ENCODE measurements at places on chromosomes 7 and 10.

DNA sequence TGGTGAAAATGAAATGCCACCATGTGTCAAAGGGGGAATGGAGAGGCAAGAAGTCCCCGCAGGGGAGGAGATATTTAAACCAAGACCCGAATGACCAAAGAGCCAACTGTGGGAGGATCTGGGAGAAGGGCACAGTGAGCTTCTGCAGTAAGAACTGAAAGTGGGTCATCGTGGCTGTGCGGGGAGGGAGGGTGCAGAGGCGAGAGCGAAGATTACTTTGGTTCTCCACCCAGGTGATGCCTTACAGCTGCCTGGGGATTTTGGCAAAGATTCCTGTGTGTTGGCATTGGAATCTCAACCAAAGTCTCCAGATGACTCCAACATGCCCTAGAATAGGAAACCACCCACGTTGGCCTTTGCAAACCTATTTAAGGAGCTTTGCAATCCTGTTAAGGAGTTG is 44.2 kb upstream of the ADAM12 start:
- DNase-seq: no peak

DNA sequence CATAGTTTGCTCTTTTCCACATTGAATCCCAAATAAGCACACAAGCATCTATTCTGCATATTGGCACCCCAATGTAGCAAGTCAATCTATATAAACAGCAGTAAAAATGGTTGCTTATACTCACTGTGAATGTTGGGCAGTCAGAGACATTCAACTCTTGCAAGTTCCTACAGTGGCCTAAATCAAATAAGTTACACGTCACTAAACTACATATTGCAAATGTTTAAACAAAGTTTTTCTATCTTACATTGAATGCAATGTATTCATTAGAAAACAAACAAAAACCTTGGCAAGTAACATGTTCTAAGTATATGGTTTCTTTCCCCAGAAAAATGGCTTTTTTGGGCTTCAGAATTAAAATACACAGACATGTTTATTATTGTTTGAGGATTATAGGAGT is 19.0 kb downstream of the LRRC17 start:
- no peak for DNase-seq

GRCh38 chr10:103280506-103280905 is 3.6 kb downstream of the INA start:
- no peak for DNase-seq

DNA sequence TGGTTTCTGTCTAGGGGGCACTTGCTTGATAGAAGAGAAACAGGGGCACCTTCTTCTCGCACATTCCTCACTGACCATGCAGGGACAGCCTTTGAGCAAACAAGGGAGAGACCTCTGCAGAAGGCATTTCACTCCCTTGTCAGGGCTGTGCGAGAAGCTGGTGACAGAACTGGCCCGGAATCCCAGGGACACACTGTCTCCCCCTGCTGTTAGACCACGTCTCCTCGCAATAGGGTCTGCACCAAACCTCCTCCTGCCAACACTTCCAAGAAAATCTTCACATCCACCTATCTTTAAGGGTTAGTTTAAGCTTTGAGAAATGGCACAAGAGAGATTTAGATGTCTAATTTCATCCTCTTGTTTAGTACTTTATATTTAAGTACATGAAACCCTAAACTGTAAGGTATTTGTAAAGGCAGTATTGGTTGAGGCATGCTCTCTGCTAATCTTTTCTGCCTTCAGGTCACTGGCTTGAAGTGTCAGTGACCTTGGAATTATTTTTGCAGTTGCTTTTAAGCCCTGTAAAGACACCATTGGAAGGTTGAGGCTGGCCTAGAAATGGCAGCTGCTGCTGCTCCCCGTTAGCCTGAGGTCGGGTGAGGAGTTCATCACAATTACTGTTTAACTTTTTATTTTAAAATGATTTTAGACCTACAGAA is 37.0 kb downstream of the RBM20 start:
- peak; percentile 54 for DNase-seq

GRCh38 chr10:34609287-34609940 is 205.7 kb downstream of the PARD3 start:
- DNase-seq: peak; percentile 15

DNA sequence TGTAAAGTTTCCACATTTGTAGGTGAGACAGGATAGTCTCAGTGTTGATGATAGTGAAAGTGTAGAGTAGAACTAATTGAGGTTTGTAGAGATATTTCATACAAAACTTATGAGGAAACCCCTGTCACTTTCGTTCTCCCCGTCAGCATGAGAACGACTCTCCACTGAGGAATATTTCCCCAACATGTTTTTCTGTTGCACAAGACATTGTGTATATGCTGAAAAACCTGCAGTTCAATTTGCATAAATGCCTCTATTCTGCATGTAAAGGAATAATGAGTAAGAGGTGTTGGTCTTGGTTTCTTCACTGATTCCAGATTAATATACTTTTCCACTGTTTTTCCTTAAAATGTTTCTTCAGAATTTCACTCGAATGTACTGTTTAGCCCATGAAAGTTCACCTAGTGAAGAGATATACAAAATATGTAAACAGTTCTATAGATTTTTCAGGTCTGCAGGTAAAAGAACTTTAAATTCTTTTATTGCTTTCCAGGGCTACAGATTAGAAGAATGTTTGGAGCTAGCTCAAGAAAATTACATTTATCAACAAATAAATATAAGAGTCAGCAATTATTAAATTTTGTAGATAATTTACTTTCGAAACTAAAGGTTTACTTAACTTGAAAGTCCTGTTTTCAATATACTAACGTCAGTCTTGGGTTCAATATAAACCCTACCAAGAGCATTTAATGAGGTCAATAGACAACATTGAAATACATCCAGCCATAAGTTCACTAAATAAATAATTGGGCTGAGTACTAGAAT is 37.2 kb downstream of the HEPACAM2 start:
- no peak for DNase-seq

DNA sequence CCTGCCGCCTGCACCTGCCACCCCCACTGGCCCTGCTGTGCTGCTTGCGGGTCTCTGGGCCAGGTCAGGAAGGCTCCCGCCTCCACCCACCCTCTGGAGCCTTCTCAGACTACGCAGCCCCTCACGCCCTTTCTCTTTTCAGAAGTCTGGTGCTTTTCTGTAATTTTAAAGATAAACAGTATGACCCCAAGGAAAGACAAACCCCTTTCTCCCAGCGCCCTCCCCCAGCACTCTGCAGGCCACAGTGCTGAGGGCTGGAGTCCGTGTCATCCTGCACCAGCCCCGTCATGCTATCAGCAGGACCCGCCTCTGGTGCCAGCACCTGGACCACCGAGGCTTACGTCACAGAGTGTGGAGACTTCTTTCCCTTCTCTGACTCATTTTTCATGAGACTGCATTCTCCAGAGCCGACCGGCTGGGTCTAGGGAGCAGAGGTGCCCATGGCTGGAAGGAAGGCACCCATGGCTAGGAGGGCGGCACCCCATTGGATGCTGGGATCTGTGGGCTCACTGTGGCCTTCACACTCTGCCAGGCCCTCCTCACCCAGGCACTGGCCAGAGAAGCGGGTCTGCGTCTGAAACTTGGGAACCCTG is 53.4 kb downstream of the CFAP46 start:
- no peak for DNase-seq

DNA sequence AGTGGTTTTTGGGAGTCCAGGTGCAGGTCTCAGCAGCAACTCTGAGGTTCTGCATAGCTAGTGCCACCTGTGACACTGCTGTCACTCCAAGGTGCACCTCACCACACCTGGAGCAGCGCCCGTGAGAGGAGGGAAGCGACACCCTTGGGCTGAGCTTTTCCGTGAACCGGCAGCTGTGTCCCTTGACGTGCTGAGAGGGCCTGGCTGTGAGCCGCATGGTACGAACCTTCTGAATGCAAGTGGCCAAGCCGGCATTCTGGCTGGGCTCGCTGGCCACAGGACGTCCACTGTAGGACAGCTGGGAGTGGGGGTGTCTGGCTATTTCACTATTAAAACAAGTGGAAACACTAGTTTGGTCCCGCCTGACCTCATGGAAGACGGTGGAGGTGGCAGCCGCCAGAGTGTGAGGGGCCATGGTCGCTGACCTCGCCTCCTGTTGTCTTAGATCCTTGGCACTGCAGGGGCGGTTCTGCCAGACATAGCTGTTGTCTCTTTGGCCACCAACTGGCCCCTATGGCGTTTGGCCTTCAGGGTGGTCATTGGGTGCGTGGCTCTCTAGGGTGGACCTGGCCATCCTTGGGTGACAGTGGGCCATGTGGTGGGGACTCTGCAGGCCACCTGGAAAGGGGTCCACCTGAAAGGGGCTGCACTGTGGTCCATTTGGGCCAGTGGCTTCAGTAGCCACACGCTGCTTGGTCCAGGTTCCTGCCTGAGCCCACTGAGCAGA is 12.9 kb downstream of the INPP5A start:
- DNase-seq: no peak

- DNase-seq: peak; percentile 95
These were observed at the start of gene GPR158 for GRCh38 chr10:25174461-25175230. Gene GPR158 (plus strand): TSS chr10:25175001. CDS start chr10:25175421, 420 bp downstream.

- no peak for DNase-seq
These were observed 1025.8 kb upstream of the LRRN3 start for GRCh38 chr7:110065121-110065520.

DNA sequence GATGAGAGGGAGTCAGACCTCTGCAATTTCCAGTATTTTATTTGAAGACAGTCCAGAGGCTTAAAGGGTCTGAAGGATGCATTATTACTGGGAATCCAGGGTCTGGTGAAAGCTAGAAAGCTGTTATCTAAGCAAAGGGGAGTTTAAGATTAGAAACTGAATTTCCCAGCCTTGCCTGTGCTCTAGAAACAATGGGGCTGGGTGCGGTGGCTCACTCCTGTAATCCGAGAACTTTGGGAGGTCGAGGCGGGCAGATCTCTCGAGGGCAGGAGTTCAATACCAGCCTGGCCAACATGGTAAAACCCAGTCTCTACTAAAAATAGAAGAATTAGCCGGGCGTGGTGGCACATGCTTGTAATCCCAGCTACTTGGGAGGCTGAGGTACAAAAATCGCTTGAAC is 71.5 kb upstream of the ANLN start:
- no peak for DNase-seq

GRCh38 chr7:31363051-31363450 is 22.5 kb upstream of the NEUROD6 start:
- DNase-seq: no peak

DNA sequence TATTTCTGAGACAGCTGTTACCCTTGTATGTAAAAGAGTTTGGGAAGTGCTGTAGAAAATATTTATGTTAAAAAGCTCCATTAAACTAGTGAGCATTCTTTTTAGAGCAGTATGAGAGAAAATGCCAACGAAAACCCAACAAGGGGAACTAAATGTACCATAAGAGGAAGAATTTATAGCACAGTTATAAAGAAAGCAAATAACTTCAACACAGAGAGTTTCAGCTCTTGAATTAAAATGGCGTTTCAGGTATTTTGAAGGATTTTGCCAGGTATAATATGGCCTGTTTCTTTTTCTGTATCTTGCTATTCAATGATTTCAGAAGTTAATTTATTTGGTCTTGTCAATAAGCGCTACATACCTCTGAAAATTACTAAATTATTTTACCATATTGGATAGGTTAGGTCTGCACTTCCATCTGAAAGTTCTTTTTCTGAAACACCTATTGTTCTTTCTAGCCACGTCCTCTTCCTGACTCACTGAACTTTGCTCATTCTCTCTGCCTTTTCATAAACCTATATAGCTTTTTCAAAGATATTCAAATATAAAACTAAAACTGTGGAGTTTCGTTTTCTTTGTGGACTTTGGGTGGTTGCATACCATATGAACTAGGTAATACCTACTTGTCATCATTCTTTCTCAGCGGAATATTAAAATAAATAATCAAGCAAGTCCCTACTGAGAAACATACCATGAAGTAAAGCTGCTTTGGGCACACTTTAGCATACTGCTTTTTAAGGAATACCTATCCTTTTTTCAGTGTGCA is 136.1 kb downstream of the SEMA3A start:
- no peak for DNase-seq

DNA sequence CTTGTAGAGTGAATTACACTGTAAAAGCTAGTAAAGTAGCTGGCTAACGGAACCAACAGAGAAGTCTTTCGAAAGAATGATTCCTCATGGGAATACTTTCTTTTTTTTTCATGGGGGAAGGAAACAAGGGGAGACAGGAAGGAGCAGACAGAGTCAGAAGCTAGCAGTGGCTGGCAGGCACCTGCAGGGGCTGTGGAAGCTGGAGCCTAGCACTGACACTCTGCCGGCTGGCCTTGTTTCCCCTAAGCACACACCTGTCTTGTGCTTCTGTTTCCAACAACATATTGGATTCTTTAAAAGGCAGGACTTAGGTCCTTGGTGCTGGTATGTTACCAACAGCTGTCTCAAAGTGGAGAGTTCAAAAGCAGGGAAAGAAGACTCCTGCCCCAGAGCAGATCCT is 24.7 kb downstream of the NOD1 start:
- no peak for DNase-seq

DNA sequence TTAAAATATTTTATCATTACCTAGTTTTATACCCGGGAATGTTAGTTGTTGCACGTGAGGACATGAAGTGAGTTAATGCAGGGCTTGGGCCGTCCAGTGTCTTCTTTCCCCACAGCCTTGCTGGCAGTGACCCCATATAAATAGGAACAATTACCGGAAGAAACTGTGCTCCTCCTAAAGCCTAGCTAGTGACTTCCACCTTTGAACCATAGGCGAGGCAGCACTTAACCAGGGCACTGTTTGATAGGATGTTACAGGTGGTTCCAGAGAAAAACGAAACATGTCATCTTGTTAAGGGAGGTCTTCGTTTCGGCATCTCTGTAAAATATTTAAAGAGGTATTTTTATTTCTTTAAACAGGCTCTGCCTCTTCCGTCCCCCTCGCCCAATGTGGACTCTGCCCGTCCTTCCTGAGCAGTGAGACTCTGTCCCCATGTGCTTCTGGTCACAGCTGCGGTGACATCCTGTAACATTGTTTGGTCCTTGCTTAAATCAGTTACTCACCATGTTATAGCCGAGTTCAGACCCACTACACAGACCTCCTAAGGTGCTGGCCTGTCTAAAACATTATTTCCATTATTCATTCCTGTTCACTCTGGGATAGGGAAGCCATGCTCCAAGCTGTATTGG is 145.6 kb downstream of the MGMT start:
- no peak for DNase-seq

- peak; percentile 24 for DNase-seq
These were observed 7.5 kb downstream of the AGK start for GRCh38 chr7:141558544-141559183.

GRCh38 chr10:71735709-71736569 is 16.4 kb upstream of the C10orf105 start:
- peak; percentile 77 for DNase-seq

GRCh38 chr7:151080067-151080521 is 515 bp downstream of the FASTK start:
- no peak for DNase-seq

GRCh38 chr7:88771417-88771816 is 11.9 kb downstream of the ZNF804B start:
- no peak for DNase-seq

GRCh38 chr10:48606530-48607355 is 1.9 kb upstream of the ARHGAP22 start:
- DNase-seq: peak; percentile 75

- no peak for DNase-seq
These were observed 87.3 kb downstream of the DOCK4 start for GRCh38 chr7:112118581-112119566.

Data from common myeloid progenitor, CD34-positive (primary cell).